ENCODE measurements at places on chromosomes 5 and 9.

- no peak for DNase-seq
These were observed at the start of gene SGCD for GRCh38 chr5:156326718-156327259. Gene SGCD, plus strand, starts transcription at chr5:156327164.

DNA sequence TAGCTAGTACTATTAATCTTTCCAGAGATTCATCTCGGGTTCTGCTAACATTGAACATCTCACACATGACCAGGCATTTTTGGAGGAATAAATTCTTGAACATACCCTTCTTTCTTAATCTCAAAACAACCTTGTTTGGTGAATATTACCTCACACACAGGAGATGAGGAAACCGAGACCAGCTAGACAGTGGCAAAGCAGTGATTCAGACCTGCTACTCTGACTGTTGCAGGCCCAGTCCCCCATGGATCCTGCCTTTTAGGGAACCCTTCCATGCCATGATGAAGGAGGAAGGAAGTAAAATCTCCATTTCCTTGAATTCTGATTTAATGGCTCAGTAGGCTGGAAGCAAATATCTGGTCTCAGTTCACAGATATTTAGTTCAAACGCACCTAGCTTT, 2.6 kb downstream of the PCSK5 start:
- DNase-seq = no peak

- DNase-seq = no peak
These were observed 22.7 kb upstream of the UBLCP1 start for GRCh38 chr5:159240301-159240870.

- peak; percentile 39 for DNase-seq
These were observed 38.9 kb downstream of the CDH6 start for GRCh38 chr5:31232273-31232888.

DNA sequence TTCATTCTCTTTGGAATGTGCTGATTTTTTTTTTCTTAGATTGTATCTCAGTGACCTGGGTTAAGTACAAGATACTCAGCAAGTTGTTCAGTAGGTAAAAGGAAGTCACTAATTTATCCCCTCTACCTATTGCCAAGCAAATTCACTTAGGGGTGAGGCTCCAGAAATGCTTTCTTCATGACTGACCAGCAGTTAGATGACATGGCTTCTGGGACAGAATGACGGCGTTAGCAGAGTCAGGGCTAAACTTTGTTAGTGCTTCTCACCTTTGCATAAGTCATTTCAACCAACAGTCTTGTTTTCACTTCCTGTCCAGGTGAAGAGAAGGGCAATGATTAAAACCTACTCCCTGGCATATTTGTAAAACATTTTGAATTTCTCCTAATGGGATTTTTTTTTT, 20.2 kb upstream of the MTAP start:
- DNase-seq = no peak

DNA sequence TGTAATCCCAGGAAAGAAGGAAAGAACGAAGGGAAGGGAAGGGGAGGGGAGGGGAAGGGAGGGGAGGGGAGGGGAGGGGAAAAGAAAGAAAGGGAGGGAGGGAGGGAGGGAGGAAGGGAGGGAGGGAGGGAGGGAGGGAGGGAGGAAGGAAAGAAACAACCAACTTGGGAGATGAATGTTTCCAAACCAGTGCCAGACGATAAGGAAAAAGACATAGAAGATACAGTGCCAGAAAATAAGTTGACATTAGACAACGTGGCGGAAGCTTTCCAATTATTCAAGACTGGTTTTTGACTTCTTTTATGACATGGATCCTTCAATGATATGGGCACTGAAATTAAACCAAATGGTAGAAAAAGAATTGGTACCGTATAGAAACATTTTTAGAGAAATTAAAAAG, 181.2 kb upstream of the POU5F2 start:
- no peak for DNase-seq

- no peak for DNase-seq
These were observed 817.8 kb downstream of the TLE1 start for GRCh38 chr9:80871596-80871995.

DNA sequence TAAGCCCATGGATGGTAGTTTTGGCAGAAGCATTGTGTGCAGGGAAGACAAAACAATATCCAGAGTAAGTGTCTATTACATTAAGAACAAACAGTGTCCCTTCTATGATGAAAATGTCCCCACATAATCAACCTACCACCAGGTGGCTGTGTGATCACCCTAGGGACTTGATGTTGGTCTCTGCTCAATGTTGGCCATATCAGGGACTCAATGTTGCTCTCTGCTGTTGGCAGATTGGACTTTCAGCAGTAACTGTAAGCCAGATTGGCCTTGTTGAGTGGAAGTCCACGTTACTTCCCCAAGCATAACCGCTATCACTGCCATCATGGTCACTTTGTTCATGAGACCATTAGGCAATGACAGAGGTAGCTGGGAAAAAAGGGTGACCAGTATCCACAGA, 52.8 kb upstream of the PRSS3 start:
- DNase-seq = no peak

GRCh38 chr5:156409834-156410233, 82.9 kb downstream of the SGCD start:
- no peak for DNase-seq

DNA sequence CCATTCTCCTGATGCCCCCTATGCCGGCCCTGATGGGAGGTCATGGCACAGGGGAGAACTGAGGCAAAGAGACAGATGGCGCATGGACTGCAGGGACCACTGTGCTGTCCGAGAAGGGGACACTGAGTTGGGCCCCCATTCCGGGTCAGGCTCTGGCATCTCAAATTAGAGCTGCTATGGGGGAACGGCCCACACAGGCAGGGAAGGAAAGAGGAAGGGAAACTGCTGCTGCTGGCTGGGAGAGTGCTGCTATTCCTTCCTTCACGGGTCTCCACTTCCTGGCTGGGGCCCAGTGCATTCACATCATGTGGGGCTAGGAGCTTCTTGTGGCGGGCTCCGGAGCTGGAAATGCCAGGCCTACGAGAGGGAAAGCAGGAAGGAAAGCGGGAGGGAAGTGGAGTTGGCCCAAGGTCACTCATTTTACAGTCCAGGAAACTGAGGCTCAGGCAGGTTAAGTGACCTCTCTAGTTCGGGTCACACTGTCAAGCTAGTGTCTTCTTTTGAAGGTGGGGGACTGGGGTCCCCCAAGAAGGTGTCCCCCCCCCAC, 1.3 kb upstream of the CARD19 start:
- DNase-seq = no peak

Measured in DMS153 (cell line).